ENCODE measurements at places on chromosomes 7 and 10.
A peak's percentile ranks its signal among the peaks of the same experiment; 100 is the strongest.

- no peak for DNase-seq
Measured at GRCh38 chr7:117667456-117667855, 187.6 kb downstream of the CFTR start.

DNA sequence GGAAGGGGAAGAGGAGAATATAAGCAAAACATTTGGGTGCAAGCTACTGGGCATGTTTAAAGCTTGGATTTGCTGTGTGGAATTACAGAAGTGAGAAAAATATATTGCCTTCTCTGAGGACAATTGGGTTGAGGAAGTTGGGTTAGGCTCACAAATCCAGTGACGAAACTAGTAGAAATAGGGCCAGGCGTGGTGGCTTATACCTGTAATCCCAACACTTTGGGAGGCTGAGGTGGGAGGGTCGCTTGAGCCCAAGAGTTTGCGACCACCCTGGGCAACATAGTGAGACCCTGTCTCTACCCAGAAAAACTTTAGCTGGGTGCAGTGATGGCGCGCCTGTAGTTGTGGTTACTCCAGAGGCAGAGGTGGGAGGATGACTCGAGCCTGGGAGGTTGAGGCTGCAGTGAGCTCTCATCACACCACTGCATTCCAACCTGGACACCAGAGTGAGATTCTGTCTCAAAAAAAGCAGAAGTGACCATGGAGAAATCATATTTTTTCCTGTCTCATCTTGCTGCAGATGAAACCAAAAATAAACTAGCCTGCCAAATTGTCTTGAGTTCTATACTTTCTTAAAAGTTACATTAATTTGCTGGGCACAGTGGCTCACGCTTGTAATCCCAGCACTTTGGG lies 22.4 kb downstream of the NRBF2 start:
- no peak for DNase-seq

DNA sequence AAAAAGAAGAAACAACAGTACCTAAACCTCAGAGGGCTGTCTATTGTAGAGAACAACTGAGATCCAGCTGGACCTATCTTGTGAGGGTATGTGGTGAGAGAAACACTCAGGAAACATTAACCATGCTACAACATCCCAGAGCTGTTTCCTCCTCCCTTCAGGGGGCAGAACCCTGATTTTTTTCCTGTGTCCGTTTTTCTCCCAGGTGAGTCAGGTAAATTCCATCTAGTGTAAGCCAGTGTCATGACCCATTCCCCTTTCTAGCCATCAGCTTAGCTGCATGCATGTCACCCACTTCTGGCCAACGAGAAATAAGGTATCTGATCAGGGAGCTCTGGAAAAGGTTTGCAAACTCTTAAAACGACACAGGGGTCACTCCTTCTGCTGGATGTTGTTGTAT lies 103.8 kb downstream of the DNMBP start:
- no peak for DNase-seq

GRCh38 chr10:14665304-14665703 lies 109.4 kb downstream of the FAM107B start:
- no peak for DNase-seq

DNA sequence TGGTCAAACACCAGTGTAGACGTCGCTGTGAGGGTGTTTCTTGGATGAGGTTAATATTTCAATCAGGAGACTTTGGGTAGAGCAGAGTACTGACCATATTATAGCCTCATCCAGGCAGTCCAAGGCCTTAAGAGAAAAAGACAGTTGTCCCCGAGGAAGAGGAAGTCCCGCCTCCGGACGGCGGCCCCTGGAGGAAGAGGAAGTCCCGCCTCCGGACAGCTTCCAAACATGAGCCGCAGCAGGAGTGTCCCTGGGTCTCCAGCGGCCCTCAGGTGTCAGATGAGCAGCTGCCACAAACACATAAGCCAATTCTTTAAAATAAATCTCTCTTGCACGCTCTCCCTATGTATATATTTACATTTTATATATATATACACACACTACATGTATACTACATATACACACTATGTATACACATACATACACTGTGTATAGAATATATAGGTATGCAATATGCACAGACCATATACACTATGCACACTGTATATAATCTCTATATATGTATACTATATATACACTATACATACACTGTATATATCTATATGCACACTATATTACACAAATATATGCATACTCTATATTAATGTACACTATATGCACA lies 37.5 kb downstream of the PWWP2B start:
- no peak for DNase-seq

GRCh38 chr7:6299774-6300173 lies 27.4 kb upstream of the CYTH3 start:
- DNase-seq: no peak

DNA sequence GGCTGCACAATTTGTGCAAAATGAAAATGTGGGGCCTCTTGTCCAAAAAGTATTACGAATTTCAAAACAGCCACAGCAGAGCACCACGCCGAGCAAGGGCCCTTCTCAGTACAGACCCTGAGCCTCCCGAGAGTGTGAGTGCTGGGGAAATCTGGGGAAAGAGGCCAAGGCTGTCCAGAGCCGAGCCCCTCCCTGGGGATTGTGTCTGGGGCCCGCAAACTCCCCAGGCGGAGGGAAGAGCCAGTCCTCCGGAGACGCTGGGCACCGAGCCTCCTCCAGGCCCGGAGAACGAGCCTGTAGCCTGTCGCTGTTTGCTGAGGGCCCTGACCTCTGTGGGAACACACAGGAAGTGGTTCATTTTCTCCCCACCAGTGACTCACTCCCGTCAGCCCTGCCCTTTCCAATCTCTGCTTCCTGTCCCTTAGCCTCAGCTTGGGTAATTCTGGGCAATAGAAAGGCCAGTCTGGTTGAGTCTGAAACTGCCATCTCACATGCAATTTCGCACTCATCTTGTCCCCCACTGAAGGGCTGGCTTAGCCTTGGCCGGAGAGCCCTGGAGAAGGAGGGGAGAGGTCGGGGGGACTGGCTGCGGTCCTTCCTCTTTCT lies 19.5 kb upstream of the GNA12 start:
- DNase-seq: peak; percentile 44

GRCh38 chr10:51397695-51398094 lies 301.7 kb downstream of the CSTF2T start:
- DNase-seq: no peak

- no peak for DNase-seq
Measured at GRCh38 chr7:75739796-75740672, 1.3 kb upstream of the HIP1 start.

DNA sequence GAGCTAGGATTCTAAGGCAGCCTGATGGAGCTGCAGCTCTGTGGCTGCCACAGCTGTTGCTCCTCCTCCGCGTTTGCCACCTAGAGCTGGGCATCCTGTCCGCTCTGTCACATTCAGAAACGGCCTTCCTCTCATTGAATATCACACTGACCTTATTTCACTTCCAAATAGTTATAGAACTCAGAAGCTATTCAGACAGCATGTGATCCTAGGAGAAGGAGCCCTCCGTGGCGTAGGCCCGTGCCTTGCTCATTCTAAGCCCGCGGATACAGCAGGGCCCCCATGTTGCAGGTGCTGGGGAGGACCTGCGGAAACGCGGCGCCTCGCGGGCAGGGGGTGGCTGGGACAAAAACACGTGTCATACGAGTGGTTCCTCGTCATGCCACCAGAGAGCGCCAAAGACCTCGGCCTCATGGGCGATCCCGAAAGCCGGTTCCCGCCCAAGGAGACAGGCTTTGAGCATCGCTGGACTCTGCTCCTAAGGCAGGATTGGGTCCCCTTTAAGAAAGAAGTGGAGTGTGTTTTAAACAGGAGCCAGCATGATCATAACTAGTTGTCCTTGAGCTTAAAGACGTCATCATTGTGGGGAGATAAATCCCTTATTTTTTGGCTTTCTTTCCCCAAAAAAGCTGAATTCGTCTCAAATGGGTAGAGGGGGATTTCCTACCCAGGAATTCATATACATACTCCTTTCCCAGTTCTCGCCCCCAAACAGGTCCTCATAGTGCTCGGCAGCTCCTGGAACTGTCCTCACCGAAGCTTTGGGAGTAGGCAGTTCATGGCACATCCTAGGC lies 17.9 kb upstream of the FIGNL1 start:
- peak; percentile 70 for DNase-seq

DNA sequence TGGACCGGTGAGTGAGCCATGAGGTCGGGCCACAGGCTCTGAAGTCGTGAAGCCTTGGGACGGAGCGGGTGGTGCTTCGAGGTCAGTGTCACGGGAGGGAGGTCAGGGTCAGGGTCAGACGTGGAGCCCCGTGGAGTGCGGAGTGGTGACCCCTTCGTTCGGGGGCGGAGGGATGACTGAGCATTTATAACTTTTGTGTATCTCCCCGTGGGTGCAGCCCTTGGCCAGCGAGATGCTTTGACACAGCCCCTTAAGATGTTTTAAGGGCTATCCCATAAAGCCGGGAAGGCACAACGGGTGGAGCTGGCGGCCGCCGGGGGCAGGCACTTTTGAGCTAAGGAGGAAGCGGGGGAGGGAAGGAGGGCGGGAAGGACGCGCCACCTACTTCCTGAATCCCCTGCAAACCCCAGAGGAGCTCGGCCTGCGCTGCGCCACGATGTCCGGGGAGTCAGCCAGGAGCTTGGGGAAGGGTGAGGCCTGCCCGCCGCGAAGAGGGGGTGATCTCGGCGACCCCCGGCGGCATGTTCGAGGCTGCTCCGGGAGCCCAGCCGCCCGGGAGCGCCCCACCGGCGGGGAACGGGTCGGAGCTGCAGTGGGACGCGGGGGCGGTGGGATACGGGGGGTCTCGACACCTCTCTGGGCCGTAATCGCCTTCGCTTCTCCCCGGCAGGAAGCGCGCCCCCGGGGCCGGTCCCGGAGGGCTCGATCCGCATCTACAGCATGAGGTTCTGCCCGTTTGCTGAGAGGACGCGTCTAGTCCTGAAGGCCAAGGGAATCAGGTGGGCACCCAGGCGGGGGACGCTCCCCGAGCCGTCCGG lies at the start of gene GSTO1:
TSS of gene GSTO1 (plus strand) at position 400 of the 818 bp plus-strand sequence. CDS start at position 437, 37 bp downstream.
- DNase-seq: peak; percentile 44

DNA sequence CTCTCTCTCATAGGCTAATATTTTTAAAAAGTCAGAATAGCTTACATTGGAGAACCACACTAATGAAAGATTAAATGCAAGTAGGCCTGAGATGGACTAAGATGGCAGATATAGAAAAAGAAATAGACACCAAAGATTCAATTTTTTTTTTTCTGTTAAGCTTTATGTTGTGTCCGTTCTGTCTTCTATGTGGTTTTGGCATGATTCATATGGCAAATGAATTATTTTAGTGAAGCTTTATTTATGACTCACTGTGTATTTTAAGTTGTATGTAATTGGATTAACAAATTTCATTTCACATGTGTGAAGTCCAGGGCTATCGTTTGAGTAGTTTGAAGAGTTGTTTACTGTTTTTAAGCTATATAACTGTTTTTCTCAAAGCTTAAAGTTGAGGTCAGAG lies 214.8 kb downstream of the CAMK1D start:
- no peak for DNase-seq

DNA sequence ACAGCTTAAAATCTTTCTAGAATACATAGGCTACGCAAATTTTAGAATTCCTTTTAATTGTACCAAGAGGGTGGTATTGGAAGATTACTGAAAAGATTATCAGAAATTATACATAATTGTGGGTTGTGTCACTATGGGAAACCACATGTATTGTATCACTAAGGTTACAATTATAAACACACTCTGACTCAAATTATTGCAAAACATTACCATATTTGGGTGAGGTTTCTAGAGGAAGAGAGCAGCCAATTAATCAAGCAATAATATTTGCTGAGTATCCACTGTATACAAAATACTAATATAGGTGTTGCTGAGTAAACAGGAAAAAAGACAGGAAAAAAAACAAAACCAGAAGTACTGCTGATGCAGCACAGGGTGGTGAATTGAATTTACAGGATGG lies 3.1 kb upstream of the CAPZA2 start:
- DNase-seq: no peak

DNA sequence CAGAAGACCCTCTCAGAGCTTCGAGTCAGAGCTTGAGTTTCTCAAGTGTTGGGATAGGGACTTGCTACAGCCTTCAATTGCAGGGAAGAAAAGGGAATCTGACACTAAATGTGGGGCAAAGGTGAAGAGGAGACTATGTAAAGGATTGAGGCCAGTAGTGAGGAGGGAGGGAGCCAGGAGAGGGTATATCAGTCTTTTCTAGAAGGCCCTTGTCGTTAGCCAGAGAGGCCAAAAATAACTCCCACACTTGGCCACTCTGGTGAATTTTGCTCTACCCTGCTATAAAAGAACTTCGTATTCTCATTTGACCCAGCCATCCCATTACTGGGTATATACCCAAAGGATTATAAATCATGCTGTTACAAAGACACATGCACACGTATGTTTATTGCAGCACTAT lies 162.0 kb downstream of the MDFIC start:
- DNase-seq: no peak

- no peak for DNase-seq
Measured at GRCh38 chr10:10667466-10667865, 350.2 kb upstream of the CELF2 start.

- DNase-seq: no peak
Measured at GRCh38 chr7:37234928-37235327, 213.7 kb downstream of the ELMO1 start.

GRCh38 chr7:52154382-52154781 lies 837.8 kb upstream of the COBL start:
- DNase-seq: no peak

DNA sequence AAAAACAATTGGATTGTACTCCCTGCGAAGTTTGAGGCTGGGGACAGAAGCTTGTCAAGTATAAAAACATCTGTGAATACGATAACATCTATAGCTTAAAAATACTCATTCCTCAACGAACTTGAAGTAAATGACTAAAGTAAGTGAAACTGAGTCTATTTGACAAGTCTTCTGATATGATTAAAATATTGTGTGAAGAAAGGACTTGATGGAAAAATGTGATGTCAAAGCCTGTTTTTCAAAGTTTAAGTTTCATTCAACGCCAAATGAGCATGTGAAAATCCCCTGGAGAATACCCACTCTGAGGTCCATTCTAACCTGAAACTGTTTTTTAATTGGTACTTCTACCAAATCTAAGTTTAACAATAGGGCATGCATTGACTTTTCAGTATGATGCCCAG lies 122.3 kb upstream of the MDFIC start:
- DNase-seq: no peak

- no peak for DNase-seq
Measured at GRCh38 chr10:60803433-60803832, 25.2 kb downstream of the CDK1 start.

- DNase-seq: no peak
Measured at GRCh38 chr7:107118109-107118900, 50.5 kb upstream of the HBP1 start.

All from T-helper 9 cell (primary cell).